ENCODE measurements at places on chromosomes 1 and 21.

- DNase-seq = no peak
Measured at GRCh38 chr1:23403355-23403734, 21.2 kb downstream of the TCEA3 start.

GRCh38 chr1:7410156-7410555 is 360.9 kb upstream of the VAMP3 start:
- DNase-seq = no peak

GRCh38 chr1:162951553-162952315 is 90.8 kb upstream of the CCDC190 start:
- DNase-seq = no peak

DNA sequence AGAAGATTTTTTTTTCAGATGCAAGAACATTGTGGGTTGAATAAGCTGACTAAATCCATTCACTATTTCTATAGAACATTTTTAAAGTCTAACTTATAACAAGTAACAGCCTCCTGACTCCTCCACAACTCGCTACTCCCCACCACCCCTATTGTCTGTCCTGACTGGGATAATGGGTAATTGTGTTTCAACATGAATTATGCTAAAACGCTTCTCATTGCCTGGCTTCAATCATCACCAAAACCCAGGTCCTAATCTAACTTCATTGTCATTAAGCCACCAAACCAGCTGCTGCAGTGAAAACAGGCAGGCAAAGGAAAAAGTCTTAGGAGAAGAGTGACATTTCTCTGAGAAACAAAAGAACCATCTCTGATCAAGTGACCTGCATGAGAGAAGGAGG is 30.0 kb downstream of the TNR start:
- DNase-seq = no peak

DNA sequence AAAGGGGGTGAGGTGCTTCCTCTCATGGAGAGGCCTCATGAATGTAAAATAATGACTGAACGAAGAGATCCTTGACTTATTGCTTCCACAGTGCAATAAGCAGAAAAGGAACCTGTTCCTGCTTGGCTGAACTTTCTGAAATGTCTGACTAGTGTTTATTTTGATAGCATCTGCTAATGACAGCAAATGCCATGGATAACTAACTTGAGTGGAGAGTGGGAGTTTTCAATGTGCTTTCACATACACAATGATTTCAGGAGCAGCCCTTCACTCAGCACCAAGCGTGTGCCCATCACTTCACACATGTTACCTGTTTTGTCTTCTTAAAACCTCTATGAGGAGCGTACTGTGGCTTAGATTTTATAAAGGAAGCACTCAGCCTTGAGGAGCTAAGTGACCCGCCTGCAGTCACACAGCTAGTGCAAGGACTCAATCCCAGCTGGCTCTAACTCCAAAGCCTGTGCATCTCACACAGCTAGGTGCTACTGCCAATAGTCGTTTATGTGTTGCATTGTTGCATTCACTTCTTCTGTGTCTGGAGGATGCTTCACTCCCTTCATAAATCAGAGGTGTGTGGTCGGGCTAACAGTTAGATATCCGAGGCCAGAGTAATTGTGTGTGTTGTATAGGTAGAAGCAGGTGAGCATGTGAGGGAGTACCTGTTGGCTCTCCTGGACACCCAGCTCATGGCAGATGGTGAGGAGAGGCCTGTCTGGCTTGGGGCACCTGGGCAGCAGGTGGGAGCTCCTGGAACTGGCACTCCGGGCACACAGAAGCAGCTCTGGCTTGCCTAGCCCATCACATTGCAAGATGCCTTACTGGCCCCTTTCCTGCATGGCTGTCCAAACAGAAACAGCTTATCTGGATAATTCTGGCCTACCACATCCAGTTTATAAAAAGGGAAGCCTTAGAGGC is 12.8 kb downstream of the CASQ2 start:
- no peak for DNase-seq

GRCh38 chr1:180003026-180003695 is 48.6 kb downstream of the CEP350 start:
- no peak for DNase-seq
